ENCODE measurements at places on chromosomes 7 and 10.

GRCh38 chr10:110220398-110220797, 13.0 kb downstream of the MXI1 start:
- DNase-seq: no peak

GRCh38 chr7:39260279-39260844, 282.7 kb downstream of the POU6F2 start:
- no peak for DNase-seq

- DNase-seq: no peak
These were observed 1.1 kb downstream of the EPHA1 start for GRCh38 chr7:143407287-143408251.

DNA sequence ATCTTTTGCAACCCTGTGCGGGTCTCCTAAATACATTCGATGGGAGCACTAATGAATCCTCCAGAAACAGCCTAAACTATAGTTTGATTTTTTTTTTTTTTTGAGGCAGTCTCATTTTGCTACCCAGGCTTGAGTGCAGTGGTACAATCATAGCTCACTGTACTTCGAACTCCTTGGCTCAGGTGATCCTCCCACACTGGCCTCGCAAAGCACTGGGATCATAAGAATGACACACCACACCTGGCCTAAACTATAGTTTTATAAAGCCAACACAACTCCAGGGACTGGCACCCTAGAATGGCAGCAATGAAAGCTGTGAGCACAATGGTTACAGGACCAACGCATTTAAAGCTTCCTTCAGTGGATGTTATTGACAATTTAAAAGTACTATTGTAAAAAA, 14.5 kb upstream of the JMJD1C start:
- DNase-seq: no peak

- DNase-seq: no peak
These were observed 192.1 kb upstream of the KLF14 start for GRCh38 chr7:130926001-130926691.

- DNase-seq: no peak
These were observed 42.6 kb downstream of the FAM20C start for GRCh38 chr7:234708-235553.

DNA sequence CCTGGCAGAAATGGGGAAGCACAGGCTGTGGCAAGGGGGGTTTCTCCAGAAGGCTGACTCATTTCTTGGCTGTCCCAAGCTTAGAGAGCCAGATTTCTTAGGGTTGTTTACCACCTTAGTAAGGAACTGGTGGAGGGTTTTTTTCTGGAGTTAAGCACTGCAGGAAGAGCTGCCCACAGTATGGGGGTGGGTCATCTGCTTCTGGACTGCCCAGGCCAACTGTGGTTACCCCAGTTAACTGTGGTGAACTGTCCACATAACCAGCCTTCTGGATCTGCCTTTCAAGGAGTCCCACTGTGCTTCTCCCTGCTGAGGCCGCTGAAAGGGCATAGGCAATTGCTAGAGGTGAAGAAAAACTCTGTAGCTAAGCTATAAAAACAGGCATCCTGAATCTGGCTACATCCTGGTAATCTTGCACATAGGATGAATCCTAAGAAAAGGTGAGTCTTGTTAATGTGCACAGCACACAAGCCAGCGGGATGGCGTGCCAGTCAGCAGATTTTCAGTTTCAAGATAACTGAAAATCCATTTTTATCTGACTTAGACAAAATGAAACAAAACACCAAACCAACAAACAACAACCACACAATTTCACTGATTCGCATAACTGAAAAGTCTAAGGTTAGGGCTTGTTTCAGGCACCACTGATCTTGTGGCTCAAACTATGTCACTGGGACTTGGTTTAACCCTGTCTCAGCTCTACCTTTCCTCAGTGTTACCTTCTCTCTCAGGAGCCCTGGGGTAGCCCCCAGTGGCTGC, 21.6 kb upstream of the TSPAN33 start:
- DNase-seq: no peak

All from NCI-H1694 (cell line).